Left renal cortex interstitium (tissue), 4 donors: ENCODE measurements at places on chromosomes 1 and 21.

- no peak for DNase-seq
These were observed 23.1 kb upstream of the PAXBP1 start for GRCh38 chr21:32794644-32795079.

DNA sequence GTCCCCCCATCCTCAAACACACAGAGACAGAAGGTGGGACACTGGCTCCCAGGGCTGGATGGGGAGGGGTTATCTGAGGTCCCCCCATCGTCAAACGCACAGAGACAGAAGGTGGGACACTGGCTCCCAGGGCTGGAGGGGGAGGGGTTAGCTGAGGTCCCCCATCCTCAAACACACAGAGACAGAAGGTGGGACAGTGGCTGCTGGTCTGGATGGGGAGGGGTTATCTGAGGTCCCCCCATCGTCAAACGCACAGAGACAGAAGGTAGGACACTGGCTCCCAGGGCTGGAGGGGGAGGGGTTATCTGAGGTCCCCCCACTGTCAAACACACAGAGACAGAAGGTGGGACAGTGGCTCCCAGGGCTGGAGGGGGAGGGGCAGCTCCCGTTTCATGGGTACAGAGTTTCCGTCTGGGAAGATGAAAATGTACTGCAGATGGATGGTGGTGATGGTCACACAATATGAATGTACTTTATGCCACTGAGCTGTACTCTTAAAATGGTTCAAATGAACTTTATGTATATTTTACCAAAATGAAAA, 69.2 kb downstream of the SCCPDH start:
- no peak for DNase-seq

DNA sequence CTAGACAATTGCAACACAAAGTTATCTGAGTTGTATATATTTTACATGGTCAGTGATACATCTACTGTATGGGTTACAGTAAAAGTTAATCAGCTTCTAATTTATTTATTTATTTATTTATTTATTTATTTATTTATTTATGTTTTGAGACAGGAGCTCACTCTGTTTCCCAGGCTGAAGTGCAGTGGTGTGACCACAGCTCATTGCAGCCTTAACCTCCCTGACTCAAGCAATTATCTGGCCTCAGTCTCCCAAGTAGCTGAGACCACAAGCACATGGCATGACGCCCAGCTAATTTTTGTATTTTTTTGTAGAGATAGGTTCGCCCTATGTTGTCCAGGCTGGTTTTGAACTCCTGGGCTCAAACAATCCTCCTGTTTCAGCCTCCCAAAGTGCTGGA, 241.6 kb downstream of the PTPRC start:
- no peak for DNase-seq

GRCh38 chr1:30048905-30049304, 674.5 kb downstream of the MATN1 start:
- no peak for DNase-seq

GRCh38 chr1:205491794-205492193, 12.7 kb upstream of the CDK18 start:
- no peak for DNase-seq

DNA sequence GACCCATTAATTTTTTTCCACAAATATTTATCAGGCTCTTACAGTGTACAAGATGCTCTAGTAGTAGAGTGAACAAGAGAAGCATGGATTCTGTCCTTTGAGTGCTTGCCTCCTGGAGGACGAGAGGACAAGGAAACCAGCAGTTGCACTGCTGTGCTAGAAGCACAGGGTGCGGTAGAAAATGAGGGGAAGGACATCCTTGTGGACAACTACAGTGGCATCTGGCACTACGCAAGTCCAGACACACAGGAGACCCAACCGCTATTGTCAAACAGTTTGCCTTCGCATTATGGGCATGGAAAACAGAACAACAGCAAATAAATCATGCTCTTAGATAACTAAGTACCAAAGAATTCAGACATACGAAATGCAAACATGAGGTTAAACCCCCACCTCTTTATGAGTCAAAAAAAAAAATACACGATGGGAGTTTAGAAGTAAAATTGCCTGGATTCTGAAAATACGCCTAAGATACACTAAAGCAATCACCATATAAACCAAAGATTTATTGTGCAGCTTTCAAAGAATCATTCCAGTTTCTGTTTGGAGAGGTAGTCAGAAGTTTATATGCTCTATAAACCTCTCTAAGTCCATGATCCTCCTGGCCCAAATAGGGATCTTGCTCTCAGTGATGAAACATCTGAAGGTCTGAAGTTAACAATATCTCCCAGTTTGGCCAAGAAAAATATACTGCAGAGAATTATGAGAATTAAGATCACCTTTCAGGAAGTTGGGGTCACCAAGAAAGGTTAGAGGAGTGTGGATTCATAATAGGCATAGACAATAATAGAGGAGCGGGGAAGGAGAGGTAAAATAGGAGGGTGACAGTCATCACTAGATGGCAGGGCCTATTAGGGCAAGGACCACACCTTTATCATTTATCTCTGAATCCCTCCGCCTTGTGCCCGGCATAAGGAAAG, 307.8 kb downstream of the NFIA start:
- no peak for DNase-seq

DNA sequence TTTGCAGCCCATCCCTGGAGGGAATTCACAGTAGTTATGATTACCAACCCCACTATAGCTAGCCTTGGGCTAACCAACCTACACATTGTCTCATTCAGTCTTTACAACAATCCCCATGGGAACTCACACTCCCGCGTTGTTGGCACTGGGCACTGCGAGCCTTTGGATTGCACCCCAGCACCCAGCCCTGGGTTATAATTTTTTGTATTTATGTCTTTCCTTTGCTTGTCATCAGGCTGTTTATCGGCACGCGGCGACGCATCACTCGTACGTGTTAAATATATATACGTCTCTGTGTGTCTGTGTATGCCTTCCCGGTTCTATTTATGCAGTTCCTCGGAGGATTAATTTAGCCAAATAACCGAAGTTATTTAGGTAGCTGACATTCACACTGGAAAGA, 47.2 kb upstream of the IGSF21 start:
- no peak for DNase-seq

- no peak for DNase-seq
These were observed 31.9 kb upstream of the LHX4 start for GRCh38 chr1:180198196-180198595.

DNA sequence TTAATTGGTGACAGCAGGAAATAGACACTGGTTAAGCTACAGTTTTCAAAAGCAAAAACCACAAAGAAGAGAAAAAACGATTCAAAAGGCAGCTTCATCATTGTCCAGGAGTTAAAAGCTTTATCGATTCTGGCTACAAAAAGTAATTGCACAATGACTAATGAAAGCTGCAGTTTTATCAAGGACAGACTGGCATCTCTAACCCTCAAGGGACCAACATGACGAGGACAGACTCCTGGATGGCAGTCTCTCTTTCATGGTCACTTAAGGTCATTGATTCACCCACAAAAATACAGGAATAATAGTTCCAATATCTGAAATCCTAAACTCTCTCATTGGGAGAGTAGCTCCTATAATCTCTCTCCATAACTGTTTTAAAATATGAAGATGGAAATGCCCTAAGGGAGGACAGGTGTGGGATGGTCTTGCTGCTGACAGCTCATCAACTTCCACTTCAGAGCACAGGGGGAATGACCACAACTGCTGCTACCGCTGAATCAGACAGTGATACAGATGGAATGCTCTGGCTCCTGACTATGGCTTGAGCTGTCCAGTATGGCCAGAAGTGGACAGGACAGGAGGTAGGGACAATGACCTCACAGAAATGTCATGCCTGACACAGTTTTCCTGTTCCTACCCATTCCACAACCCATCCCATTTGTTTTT, 17.4 kb upstream of the CPLANE2 start:
- no peak for DNase-seq

GRCh38 chr1:106290805-106291501, 765.5 kb upstream of the PRMT6 start:
- DNase-seq = no peak

GRCh38 chr1:8251635-8252034, 66.3 kb upstream of the SLC45A1 start:
- DNase-seq = no peak

DNA sequence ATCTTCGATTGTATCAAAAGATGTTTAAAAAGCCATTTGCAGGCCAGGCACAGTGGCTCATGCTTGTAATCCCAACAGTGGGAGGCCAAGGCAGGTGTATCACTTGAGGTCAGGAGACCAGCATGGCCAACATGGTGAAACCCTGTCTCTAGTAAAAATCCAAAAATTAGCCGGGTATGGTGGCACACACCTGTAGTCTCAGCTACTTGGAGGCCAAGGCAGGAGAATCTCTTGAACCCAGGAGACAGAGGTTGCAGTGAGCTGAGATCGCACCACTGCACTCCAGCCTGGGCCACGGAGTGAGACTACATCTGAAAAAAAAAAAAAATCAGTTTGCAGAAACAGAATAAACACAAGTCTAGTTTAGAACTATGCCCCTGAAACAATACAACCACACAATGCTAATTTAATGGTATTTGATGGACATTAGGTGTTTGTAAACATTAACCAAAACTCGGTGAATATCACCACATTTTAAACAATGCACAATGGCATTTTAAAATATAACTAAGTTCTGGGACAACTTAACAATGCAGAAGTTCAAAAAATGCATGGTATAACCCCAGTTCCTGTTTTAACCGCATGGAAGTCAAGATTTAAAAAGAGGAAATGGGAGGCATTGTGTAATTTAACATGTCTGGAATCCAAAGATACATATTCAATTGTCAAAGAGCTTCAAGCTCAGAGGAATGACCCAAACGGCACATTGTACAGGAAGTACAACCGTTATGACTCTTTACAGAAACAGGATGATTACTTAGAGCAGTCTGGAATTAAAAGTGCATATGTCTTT, 7.1 kb upstream of the PTTG1IP start:
- DNase-seq = no peak

DNA sequence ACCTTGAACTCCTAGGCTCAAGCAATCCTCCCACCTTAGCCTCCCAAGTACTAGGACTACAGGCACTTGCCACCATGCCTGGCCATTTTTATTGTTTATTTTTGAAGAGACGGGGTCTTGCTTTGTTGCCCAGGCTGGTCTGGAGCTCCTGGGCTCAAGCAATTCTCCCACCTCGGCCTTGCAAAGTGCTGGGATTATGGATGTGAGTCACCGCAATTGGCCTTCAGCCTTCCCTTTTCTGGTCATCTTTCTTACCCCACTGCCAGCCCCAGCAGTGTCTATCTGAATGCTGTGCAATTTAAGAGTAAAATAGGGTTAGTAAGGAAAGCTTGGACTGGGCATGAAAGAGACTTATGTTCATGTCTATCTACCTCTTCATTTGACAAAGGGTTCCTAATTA, 6.1 kb upstream of the KLF17 start:
- no peak for DNase-seq

DNA sequence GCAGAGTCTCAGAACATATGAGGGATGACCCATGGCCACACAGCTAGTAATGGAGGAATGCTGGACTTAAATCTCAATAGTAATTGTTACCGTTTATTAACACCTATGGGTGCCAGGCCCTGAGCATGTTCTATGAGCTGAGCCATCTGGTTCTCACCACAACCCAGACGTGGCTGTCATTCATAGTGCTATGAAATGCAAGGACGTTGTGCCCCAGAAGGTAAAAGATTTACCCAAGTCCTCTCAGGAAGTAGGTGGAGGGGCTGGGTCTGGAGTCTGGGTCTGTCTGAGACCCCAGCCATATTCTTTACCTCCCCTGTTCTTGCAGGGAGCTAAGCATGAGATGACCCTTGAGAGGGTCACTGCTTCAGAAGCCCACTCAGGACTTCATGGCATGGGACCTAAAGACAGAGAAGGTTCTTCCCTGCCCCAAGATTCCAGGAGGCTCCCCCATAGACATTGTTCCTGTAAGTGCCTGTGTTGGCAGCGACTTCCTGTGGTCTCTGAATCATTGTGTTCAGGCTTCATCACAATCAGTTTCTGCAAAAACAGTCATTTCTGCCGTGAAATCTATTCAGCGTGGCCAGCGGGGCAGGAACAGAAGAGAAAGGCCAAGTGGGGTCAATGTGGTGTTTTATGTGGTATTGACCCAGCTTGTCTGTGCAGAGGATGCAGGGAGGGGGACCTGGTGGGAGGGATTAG, 475.4 kb downstream of the PTPRU start:
- no peak for DNase-seq

GRCh38 chr1:159465191-159465603, 25.7 kb downstream of the OR10J1 start:
- DNase-seq = no peak

GRCh38 chr1:24164004-24164403, 21.1 kb upstream of the IL22RA1 start:
- DNase-seq = no peak
